NCI-H2171 treated with DMSO at 0.1 percent for 48 hours (cell line): ENCODE measurements at places on chromosomes 3 and 15.

- DNase-seq = no peak
These were observed 173.1 kb upstream of the CHRNA7 start for GRCh38 chr15:31857194-31857593.

DNA sequence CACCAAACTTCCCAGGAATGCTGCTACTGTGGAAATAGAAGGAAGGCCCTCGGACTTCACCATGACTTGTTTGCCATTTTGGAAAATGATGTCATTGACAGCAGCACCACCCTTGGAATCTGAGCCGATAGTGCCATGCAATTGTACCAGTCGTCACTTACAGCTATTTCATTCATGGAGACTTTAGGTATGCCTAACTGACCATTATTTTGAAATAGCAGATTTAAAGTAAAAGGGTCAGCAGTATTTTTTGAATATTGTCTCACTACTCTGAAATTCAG, 66.0 kb upstream of the ARL8B start:
- DNase-seq = no peak

DNA sequence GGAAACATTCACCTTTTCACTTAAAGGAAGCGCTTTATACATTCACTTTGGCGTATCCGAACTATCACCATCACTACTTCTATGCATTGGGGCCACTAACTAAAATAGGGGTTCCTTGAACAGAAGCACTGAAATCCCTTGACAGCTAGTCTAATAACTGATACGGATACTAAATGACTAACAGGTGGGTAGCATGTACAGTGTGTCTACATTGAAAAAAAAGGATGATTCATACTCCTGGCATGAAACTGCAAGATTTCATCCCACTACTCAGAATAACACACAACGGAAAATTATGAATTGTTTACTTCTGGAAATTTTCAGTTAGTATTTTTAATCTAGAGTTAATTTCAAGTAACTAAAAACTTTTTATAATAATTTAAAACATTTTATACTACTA, 96.7 kb downstream of the SMARCC1 start:
- DNase-seq = no peak

DNA sequence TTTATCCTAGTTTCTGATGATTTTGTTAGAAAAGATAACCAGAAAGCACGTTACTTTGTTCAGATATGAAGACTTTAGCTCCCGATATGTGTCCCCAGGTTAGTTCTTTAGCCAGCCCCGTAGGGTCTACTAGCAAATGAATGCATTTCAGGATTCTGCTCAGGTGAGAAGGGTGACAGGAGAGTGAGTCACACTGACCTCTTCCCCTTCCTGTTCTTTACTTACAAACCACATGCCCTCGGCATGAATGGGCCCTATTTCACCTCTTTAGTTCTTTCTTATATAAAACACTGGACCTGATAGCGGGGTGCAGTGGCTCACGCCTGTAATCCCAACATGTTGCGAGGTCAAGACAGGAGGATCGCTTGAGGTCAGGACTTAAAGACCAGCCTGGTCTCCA, 98.4 kb downstream of the SLC49A4 start:
- DNase-seq = no peak

GRCh38 chr3:101061312-101061711, 68.1 kb upstream of the ABI3BP start:
- no peak for DNase-seq

GRCh38 chr3:170974872-170975271, 51.6 kb downstream of the SLC2A2 start:
- DNase-seq = no peak

GRCh38 chr3:88150806-88151205, 1.0 kb downstream of the C3orf38 start:
- no peak for DNase-seq

DNA sequence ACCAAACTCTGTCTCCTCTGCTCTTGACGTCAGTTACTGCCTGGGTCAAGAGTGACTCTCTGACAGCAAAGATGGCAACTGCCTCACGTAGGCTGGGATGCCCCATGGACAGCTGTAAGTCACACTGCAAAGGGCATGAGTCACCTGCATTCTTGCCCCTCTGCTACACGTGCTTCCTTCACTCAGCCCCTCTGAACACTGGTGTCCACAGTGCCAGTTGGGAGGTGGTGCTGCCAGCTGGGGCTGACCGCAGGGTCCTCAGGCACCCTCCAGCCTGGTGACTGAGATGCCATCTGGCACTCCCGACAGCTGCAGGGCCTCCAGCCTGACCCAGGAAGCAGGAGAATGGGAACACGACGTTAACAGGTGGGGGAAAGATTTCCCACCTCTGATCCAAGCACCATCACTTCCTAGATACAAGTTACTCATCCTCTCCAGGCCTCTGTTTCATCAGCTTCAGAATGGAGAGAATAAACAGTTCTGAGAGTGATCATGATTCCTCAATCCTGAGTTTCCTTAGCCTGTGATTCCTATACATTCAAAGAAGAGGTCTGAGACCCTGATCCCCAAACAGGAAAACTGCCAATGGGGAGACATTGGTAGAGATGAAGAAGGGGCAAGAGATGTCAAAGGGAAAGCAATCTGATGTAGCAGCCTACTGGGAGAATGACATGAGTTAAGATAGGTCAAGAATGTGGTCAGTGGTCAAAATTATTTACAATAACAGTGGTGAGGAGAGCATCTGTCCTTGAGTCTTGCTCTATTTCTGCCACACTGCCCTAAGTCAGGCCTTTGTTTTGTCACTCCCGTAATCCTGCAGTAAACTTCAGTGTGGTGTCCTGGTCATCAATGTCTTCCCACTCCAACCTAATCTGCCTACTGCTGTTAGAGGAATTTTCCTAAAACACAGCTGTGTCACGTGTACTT, 86.1 kb upstream of the BCL6 start:
- no peak for DNase-seq

- DNase-seq = peak; percentile 38
These were observed 11.0 kb downstream of the TEX264 start for GRCh38 chr3:51682079-51682478.

GRCh38 chr3:8519156-8519555, 17.5 kb downstream of the LMCD1 start:
- DNase-seq = no peak
